Psoas muscle (tissue), 8 donors: ENCODE measurements at places on chromosomes 1 and 21. TPM values are rescaled to one million over a fixed set of nuclear protein-coding genes. Genes with fewer than 3 reads are reported as not detected.

- no peak for DNase-seq
- no peaks in the 10 kb centered on the region for H3K27me3 ChIP-seq
- H3K4me3 ChIP-seq = no peak overlapping the region
- H3K27ac ChIP-seq = no peak overlapping the region
Observed at GRCh38 chr1:168763031-168763430, 34.0 kb upstream of the DPT start.

TNFSF18 gene
- total RNA-seq = not detected

- peaks cover 66% of the 10 kb centered on the region for H3K4me1 ChIP-seq
- no peak overlapping the region for H3K27ac ChIP-seq
- H3K36me3 ChIP-seq = peaks cover 44% of the 10 kb centered on the region
- no peaks in the 10 kb centered on the region for H3K27me3 ChIP-seq
- no peak overlapping the region for H3K4me3 ChIP-seq
- no peak for DNase-seq
Observed at GRCh38 chr1:31058012-31058411, 7.5 kb downstream of the PUM1 start.

GRCh38 chr1:24908591-24909259 lies 21.4 kb downstream of the RUNX3 start:
- no peak overlapping the region for H3K27ac ChIP-seq
- DNase-seq = no peak
- H3K4me3 ChIP-seq = no peak overlapping the region
- no peaks in the 10 kb centered on the region for H3K4me1 ChIP-seq

PGLYRP3 gene
- not detected for total RNA-seq

DNA sequence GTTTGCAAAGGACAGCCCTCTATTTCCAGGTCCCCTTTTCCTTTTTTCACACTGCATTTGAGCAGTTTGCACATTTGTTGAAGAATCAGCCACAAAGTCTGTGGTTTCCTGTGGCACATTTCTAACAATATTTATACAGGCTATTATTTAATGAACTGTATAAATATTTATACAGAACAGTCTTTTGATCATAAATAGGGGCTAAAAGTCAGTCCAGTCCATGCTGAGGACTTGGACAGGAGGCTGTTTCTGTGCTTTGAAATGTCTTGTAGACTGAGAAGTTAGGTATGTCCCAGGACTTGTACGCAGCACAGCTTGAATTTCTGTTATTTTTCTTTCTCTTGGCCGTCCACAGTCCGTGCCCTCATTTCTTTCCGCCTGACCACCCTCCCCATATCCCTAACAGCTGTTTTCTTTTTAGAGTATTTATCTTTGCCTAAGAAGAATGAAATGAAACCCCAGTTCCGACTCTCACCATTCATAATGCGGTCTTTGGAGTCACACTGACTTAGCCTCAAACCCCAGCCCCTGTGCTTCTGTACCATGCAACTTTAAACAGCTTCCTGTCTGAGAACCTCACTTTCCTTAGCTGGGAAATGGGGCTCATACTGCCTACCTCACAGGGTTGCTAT lies 19.7 kb downstream of the FGGY start:
- DNase-seq = no peak
- H3K27ac ChIP-seq = peak overlapping the region; percentile 71
- H3K36me3 ChIP-seq = no peaks in the 10 kb centered on the region

DNA sequence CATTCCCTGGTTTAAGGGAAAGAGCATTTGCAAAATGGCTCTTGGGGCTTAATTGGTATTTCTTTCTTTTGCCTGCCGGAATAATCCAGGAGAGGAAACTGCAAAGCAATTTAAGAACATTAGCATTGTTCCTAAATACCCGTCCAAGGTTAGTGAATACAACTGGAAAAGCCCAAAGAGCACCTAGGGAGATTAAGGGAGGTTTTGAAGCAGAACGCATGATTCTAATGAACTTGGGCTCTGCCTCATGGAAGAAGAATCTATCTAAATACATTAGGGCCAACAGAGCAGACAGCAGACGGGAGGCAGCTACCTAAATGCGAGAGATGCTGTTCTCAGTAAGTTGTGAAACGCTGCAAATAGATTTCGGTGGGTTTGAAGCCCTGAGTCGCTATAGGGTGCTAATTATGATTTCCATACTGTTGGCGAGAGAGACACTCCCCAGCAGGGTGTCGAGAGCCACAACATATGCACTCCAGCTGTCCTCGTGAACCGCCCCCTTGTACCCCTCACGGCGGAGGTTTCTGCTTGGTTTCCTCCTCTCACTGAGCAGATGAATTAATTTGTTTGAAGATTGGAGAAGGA lies 326.7 kb upstream of the CAMK1G start:
- no peak overlapping the region for H3K27ac ChIP-seq
- no peak for DNase-seq
- no peaks in the 10 kb centered on the region for H3K27me3 ChIP-seq

DNA sequence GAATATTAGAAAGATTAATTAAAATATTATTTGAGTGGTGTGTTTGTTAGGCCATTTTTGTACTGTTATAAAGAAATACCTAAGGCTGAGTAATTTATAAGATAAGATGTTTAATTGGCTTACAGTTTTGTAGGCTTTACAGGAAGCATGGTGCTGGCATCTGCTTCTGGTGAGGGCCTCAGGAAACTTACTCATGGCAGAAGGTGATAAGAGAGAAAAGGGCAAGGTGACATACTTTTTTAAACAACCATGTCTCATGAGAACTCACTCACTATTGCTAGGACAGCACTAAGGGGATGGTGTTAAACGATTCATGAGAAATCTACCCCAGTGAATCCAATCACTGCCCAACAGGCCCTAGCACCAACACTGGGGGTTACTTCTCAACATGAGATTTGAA lies 56.7 kb upstream of the RGS21 start:
- no peaks in the 10 kb centered on the region for H3K36me3 ChIP-seq
- H3K4me3 ChIP-seq = no peak overlapping the region
- H3K4me1 ChIP-seq = no peaks in the 10 kb centered on the region
- no peaks in the 10 kb centered on the region for H3K27me3 ChIP-seq
- no peak overlapping the region for H3K27ac ChIP-seq

SPRR1A gene
- total RNA-seq = not detected

DNA sequence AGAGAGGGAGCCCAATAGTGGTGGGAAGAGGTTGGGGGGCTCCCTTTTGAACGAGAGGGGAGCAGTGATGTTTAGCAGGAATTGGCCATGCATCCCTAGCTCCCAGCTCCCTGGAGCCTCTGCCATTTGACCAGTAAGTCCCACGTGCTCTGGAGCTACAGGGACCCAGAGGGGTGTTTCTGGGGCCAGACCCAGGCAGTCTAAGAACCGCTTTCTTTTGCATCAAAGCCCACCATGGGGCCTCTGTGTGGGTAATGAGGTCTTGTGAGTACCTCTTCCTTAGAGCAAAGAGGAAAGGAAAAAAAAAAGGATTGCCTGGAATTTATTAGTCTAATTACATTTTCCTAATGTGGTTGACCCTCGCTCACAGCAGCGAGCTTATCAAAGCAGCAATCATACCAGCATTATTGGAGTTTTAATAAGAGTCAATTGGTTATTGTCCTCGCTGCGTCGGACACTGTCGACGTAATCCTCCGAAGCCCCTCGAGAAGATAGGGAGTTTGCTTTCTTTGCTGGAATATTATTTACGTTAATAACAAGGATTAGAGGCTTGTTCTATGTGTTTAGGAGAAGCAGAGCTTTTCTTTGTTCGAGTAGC lies 17.6 kb downstream of the ACTL8 start:
- no peaks in the 10 kb centered on the region for H3K4me1 ChIP-seq
- no peak overlapping the region for H3K4me3 ChIP-seq
- H3K36me3 ChIP-seq = no peaks in the 10 kb centered on the region
- H3K27me3 ChIP-seq = no peaks in the 10 kb centered on the region
- no peak overlapping the region for H3K27ac ChIP-seq
- no peak for DNase-seq

DNA sequence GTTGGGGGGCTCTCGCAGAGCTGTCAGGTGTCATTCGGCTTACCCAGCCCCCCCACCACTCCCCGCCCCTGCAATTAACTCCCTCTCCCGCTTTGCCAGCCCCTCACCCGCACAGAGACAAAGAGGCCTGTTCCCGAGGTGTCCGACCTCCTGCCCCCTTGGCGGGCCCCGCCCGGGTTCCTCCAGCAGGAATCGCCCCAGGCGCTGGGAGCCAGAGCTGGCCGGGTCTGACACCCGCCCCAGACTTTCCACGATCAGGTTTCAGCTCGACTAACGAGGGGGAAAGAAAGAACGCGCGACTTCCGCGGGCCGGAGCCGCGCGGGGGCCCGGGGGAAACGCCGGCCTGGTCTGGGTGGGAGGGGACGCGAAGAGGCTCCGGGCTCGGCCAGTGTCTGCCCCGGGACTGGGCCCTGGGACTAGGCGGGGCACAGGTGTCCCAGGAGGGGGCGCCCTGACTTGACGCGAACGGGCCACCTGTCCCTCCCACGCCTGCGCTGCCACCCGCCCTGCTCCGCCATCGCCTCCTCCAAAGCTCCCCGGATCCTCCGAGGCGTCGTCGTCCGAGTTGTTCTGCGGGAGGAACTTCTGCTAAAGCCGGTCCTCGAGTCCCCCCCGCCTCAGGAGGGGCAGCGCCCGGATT lies 36.4 kb upstream of the HHAT start:
- H3K36me3 ChIP-seq = no peaks in the 10 kb centered on the region
- no peaks in the 10 kb centered on the region for H3K27me3 ChIP-seq
- peaks cover 12% of the 10 kb centered on the region for H3K4me1 ChIP-seq
- peak; percentile 79 for DNase-seq
- H3K27ac ChIP-seq = peak overlapping the region; percentile 66

- H3K4me1 ChIP-seq = peaks cover 3% of the 10 kb centered on the region
- DNase-seq = no peak
- H3K36me3 ChIP-seq = no peaks in the 10 kb centered on the region
- no peak overlapping the region for H3K4me3 ChIP-seq
Observed at GRCh38 chr21:33374080-33374449, 29.1 kb upstream of the IFNGR2 start.

DNA sequence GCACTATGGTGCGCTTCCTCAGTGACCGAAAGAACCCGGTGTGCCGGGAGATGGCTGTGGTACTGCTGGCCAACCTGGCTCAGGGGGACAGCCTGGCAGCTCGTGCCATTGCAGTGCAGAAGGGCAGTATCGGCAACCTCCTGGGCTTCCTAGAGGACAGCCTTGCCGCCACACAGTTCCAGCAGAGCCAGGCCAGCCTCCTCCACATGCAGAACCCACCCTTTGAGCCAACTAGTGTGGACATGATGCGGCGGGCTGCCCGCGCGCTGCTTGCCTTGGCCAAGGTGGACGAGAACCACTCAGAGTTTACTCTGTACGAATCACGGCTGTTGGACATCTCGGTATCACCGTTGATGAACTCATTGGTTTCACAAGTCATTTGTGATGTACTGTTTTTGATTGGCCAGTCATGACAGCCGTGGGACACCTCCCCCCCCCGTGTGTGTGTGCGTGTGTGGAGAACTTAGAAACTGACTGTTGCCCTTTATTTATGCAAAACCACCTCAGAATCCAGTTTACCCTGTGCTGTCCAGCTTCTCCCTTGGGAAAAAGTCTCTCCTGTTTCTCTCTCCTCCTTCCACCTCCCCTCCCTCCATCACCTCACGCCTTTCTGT lies 7.3 kb upstream of the PIGV start:
- peaks cover 11% of the 10 kb centered on the region for H3K36me3 ChIP-seq
- no peak overlapping the region for H3K4me3 ChIP-seq
- H3K27ac ChIP-seq = no peak overlapping the region
- H3K27me3 ChIP-seq = no peaks in the 10 kb centered on the region
- peaks cover 17% of the 10 kb centered on the region for H3K4me1 ChIP-seq

DNA sequence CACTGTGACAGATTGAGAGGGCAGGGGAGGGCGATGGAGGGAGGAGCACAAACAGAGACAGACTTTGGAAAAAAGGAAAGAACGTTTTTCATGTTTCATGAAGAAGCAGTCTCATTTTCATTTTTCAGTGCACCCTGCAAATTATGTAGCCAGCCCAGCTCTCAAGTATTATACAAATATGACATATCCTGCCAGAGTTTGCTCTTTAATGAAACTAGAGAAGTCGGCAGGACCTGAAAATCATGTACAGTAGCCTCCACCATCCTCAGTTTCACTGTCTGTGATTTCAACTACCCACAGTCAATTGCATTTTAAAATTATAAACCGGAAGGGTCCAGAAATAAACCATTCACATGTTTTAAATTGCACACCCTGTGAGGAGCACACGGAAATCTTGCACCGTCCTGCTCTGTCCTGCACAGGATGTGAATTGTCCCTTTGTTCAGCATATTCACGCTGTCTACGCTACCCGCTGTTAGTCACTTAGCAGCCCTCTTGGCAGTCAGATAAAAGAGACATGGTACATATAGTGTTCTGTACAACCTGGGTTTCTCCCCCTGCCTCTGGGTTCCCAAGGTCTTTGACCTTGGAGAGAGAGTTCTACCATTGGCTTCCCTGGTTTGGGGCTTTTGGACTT lies 13.6 kb upstream of the ADARB1 start:
- no peak overlapping the region for H3K27ac ChIP-seq
- H3K27me3 ChIP-seq = no peaks in the 10 kb centered on the region
- no peak for DNase-seq
- H3K4me1 ChIP-seq = no peaks in the 10 kb centered on the region
- no peak overlapping the region for H3K4me3 ChIP-seq

RNF207 gene
- 3.4 TPM for total RNA-seq

OR6K3 gene
- total RNA-seq = not detected

DNA sequence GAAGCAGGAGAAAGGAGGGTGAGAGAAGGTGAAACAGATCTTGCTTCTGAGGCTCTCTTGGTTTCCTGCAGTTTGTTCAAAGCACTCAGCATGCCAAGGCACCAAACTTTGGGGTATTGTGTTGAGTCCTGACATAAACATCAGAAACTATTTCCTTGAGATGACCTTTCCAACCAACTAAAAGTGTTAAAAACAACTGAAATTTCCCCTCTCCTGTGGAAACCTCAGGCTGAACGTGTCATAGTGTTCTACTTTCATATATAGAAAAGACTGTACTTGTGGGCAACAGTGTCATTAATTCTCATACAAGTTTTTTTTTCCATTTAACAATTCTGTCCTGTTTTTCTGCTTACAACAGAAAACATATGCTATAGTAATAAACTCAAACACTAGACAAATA lies 6.3 kb upstream of the LYST start:
- no peak overlapping the region for H3K4me3 ChIP-seq
- H3K27me3 ChIP-seq = peaks cover 4% of the 10 kb centered on the region
- no peaks in the 10 kb centered on the region for H3K4me1 ChIP-seq
- no peak overlapping the region for H3K27ac ChIP-seq
- no peaks in the 10 kb centered on the region for H3K36me3 ChIP-seq
- DNase-seq = no peak
